ENCODE measurements at places on chromosomes 2 and 18.

DNA sequence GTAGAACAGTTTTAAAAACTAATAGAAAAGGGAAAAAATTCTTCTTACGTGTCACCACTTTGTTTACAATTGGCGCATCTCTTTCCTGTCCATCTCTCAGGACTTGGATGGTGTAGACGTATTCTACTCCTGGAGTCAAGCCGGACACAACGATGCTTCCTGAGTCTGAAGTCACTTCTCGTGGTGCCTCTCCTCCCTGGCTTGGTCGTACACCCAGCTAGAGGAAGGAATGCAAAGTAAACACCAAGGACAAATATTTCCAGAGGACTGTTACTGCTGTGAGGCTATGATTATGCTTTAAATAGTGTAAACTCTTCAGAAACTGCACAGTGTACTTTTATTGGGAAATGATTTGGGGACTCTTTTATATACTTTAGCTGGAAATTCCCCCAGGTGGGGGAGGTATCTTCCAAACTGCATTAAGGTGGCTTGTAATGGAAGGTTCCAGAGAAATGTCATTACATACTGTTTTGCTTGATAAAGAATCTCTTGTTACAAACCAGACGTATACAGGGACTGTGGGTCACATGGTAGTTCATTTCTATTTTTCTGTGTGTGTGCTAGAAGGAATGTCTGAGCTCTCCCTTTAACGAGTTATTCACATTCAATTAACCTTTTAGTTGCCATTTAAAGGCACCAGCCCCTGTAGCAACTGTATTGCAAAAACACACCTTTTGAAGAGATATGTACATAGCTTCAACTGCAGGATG is 38.1 kb downstream of the FN1 start:
- H3K27ac ChIP-seq, result no peak overlapping the region
- no peaks in the 10 kb centered on the region for H3K4me1 ChIP-seq
- H3K4me3 ChIP-seq, result no peak overlapping the region
- peaks cover 26% of the 10 kb centered on the region for H3K36me3 ChIP-seq
- DNase-seq, result no peak

DNA sequence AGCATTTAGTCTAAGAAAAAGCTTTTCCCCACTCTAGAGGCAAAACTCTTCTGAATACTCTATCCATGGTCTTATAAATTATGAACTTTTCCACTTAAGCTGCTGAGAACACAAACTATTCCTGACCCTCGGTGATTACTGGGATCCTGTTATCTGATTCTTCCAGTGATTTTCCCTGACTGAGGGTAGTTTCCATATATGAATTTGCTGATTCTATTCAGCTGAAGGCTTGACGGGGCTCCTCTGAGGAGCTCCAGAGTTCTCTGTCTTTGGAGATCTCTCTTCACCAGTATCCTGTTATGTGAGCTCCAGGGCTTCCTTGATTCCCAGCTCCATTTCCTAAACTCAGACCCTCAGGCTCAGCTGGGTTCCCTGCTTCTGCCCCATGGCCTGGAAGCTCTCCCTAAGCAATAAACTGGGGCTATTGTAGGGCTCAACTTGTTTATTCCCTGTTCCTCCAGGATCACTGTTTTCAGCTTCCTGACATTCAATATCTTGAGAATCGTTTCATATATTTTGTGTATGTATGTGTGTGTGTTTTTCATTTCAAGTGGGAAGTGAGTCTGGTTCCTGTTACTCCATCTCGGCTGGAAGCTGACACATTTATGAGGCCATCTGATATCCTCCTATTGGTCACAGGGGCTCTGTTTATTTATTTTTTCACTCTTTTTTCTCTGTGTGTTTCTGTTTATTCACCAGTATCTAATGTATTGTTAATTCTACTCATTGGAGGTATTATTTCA is 78.2 kb downstream of the ARHGAP28 start:
- no peaks in the 10 kb centered on the region for H3K27me3 ChIP-seq
- no peak for DNase-seq
- peaks cover 21% of the 10 kb centered on the region for H3K36me3 ChIP-seq
- peaks cover 14% of the 10 kb centered on the region for H3K4me1 ChIP-seq

- peaks cover 9% of the 10 kb centered on the region for H3K4me1 ChIP-seq
- no peaks in the 10 kb centered on the region for H3K27me3 ChIP-seq
- peaks cover 48% of the 10 kb centered on the region for H3K36me3 ChIP-seq
- DNase-seq, result no peak
- H3K4me3 ChIP-seq, result no peak overlapping the region
Measured at GRCh38 chr2:8754106-8754776, 72.4 kb downstream of the ID2 start.

DNA sequence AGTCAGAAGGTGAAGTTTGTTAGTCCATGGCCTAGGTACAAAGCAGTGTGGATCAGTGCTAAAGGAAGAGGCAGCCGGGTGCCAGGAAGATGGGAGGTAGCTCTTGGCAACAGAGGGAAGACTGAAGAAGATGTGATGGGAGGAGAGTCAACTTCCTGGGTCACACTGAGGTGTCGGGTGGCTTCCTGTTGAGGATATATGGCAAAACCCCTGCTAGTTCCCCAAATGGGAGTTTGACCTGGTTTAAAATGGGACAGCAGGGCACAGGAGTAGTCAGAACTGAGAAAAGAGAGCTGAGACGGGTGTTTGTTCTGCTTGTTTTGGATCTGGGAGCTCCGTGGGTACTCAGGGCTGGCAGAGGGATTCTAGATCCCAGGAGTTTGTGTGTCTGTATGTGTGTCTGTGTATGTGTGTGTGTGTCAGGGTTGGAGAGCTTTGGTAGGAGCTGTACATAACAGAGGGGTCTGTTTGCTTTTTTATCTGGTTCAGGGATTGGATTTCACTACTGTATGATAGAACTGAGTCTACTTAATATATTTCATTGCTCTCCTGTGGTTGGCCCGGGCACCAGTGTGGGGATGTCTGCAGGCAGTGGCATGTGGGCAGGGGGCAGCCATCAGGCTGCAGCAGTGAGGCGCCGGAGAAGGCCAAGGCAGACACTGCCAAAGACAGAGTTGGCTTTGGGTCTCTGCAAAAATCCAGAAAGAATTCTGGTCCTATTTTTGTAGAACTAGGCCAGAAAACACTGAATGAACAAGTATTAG is 17.1 kb downstream of the MXD1 start:
- peak overlapping the region; percentile 44 for H3K27ac ChIP-seq
- DNase-seq, result no peak
- H3K4me1 ChIP-seq, result peaks cover 4% of the 10 kb centered on the region

- peaks cover 41% of the 10 kb centered on the region for H3K27me3 ChIP-seq
- no peak for DNase-seq
- peaks cover 11% of the 10 kb centered on the region for H3K4me1 ChIP-seq
- no peaks in the 10 kb centered on the region for H3K36me3 ChIP-seq
- no peak overlapping the region for H3K27ac ChIP-seq
Measured at GRCh38 chr2:240644859-240645301, 19.6 kb downstream of the GPR35 start.

DNA sequence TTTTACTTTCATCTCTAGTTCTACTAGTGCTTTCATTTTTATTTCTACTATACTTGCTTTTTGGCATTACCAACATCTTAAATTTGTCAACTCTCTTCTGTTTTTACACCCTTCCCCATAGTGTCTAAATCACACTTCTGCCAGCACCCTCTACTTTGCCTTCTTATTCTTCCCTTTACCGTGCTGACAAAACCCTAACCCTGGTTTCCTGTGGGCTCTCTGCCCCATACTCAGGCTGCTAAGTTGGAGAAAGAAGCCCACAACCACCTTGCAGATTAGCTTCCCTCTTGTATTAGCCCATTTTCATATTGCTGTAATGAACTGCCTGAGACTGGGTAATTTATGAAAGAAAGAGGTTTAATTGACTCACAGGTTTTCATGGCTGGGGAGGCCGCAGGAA is 24.8 kb downstream of the GIGYF2 start:
- H3K36me3 ChIP-seq, result peaks cover 49% of the 10 kb centered on the region
- H3K27ac ChIP-seq, result no peak overlapping the region
- DNase-seq, result no peak
- H3K4me1 ChIP-seq, result peaks cover 5% of the 10 kb centered on the region

DNA sequence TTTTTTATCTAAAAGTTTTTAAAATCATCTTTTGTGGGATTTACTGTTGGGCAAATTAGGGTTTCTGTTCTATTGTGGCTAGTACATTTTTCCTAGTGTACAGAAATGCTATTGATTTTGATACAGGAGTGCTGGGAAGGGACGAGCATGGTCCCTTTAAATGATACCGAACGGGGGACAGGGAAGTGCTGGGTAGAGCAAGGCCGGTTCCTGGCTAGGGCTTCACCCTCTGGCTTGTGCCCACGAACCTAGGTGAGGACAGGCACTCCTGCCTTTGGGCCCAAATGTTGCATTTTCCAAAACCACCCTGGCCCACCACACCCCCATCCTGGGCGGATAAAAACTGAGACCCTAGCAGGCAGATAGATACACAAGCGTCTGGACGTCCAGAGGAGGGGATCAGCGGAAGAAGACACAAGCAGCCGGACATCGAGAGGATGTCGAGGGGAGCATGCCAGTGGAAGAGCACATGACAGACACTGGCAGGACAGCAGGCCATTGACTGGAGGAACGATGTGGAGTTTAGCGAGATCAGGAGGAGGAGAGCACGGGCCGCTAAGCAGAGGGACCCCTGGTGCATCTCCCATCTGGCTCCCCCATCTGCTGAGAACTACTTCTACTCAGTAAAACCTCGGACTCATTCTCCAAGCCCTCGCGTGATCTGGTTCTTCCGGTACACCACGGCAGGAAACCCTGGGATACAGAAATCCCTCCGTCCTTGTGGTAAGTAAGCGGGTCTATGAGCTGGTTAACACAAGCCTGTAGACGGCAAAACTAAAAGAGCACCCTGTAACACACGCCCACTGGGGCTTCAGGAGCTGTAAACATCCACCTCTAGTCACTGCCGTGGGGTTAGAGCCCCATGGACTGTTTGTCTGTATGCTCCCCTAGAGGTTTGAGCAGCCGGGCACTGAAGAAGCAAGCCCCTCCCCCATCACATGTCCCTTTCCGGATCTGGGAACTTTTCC is 13.5 kb upstream of the CALCRL start:
- no peaks in the 10 kb centered on the region for H3K27me3 ChIP-seq
- DNase-seq, result no peak
- H3K4me1 ChIP-seq, result no peaks in the 10 kb centered on the region
- H3K27ac ChIP-seq, result no peak overlapping the region
- H3K36me3 ChIP-seq, result no peaks in the 10 kb centered on the region

- H3K27me3 ChIP-seq, result no peaks in the 10 kb centered on the region
- no peaks in the 10 kb centered on the region for H3K4me1 ChIP-seq
- DNase-seq, result no peak
- H3K36me3 ChIP-seq, result peaks cover 13% of the 10 kb centered on the region
- H3K27ac ChIP-seq, result no peak overlapping the region
- H3K4me3 ChIP-seq, result no peak overlapping the region
Measured at GRCh38 chr2:15262792-15263191, 298.3 kb downstream of the NBAS start.

DNA sequence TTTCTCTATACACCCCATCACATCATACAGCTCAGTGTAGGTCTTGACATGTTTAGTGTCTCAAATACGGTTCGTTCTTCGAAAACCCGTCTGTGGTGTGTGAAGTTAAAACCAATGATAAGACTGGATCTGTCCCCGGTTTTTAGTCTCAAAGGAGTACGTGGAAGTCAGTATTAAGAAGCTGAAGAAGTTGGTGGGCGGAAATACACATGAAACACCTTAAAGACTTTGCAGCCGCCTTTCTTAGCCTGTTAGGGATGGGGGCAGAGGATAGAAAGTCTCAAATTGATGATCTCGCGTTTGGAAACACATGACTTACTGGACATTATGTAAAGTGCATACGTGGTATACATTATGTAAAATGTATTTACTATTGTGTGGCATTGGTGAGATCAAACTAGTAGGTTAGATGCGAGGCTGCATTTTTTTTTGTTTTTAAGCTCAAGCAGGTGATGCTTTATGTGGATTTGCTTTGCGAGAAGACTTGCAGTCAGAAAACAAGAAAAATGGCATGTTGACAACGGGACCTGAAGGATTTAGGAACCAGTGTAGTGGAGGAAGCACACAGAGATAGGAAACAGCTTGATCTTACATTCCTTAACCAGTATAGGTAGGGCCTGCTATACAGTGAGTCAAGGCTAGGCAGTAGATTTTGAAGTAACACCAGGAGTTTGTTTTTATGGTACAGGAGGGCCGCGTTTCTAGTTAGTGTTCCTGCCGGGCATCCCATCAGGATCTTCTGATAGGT is 1.2 kb downstream of the CNOT11 start:
- DNase-seq, result no peak
- peaks cover 38% of the 10 kb centered on the region for H3K4me1 ChIP-seq
- H3K27me3 ChIP-seq, result no peaks in the 10 kb centered on the region
- peaks cover 19% of the 10 kb centered on the region for H3K36me3 ChIP-seq

GRCh38 chr2:20241973-20242726 is 17.2 kb upstream of the SDC1 start:
- no peak overlapping the region for H3K27ac ChIP-seq
- peaks cover 7% of the 10 kb centered on the region for H3K36me3 ChIP-seq
- no peak for DNase-seq
- peaks cover 7% of the 10 kb centered on the region for H3K4me1 ChIP-seq
- H3K27me3 ChIP-seq, result no peaks in the 10 kb centered on the region
- no peak overlapping the region for H3K4me3 ChIP-seq

DNA sequence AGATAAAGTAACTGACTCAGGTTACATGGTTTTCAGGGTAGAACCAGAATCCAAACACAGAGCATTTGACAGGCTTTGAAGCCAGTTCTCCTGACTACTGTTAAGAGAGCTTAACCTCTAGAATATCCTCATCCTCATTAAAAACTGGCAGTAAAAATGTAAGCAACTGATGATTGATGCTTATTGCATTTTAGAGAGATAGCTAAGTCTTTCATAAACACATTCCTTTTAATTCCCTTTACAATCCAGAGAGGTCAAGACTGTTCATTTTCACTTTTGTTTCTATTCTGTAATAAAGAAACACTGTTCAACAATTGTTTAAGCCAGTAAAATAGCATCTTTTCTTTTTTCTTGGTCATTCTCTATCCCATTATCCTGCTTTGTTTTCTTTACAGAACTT is 53.9 kb upstream of the RAB27B start:
- H3K27me3 ChIP-seq, result no peaks in the 10 kb centered on the region
- H3K4me3 ChIP-seq, result no peak overlapping the region
- H3K27ac ChIP-seq, result no peak overlapping the region

DNA sequence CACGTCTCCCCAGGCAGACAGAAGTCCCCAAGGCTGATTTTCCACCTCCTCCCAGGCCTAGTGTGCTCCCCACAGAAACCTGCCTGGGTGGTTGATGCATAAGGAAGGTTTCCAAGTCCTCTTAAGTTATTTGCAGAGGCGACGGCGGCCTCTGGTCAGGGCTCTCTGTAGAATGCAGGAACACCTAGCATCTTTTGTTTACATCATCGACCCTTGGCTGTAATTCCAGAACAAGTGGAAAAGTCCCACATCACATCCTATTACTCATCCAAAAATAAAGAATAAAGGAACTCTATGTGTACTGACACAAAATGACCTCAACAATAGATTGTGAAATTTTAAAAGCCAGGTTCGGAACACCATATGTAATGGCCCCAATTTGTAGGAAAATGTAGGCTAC is 211.1 kb downstream of the ALPK2 start:
- no peaks in the 10 kb centered on the region for H3K36me3 ChIP-seq
- peaks cover 6% of the 10 kb centered on the region for H3K27me3 ChIP-seq
- DNase-seq, result no peak
- H3K4me1 ChIP-seq, result peaks cover 11% of the 10 kb centered on the region

All from type B pancreatic cell (in vitro differentiated cells).